ENCODE measurements at places on chromosomes 3 and 15.

- no peak for DNase-seq
Observed at GRCh38 chr3:153210660-153211059, 48.6 kb downstream of the RAP2B start.

DNA sequence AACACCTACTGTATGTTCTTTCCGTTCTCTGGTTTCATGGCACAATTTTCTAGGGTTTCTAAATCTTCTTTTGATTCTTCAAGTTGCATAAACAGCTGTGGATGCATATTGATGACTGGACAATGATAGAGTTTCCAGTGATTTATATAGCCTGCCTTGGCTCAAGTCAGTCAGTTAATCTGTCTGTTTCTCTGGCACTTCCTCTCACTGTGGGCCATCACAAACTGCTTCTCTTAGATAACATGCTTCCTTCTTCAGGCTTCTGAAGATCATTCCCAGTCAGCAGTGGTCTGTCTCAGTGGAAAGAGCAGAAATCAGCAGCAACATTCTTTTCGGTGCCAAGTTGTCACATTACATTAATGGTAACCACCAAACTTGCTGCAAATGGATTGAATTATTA, 207.2 kb downstream of the RYR3 start:
- DNase-seq = no peak

DNA sequence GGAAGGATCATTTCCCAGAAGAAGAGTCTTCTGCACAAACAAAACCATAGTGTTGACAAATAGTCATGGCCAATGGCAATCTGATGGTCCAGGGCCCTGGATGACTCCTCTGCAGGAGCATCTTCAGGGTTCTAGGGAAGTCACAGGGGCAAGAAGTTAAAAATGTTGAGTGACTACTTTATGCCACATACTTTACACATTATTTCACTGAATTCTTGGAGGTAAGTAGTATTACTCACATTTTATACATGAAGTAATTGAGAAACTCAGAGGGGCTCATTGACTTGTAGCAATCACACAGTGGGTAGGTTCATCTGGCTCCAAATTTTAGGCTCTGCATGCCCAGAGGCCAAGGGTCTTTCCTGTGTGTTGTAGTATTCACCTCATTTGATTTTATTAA, 430.2 kb upstream of the MCTP2 start:
- no peak for DNase-seq

DNA sequence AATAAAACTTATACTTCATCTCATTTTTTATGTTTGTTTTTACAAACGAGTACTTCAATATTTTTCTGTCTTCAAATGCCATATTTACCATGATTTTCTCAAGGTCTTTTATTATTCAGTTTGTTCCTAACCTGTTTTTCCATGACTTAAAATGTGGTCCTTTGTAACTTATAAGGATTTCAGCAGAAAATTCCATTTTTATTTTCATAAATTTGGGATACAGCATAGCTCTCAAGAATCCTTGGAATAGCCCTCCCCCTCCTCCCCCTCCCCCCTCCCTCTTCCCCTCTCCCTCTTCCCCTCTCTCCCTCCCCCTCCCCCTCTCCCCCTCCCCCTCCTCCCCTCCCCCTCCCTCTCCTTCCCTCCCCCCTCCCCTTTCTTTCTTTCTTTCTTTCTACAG, 14.9 kb upstream of the STX19 start:
- DNase-seq = no peak

- DNase-seq = no peak
Observed at GRCh38 chr15:45630917-45631691, 3.7 kb upstream of the SQOR start.

Data from T-cell (primary cell).